CD4-positive, CD25-positive, alpha-beta regulatory T cell (primary cell): ENCODE measurements at places on chromosomes 4 and X. TPM values are rescaled to one million over a fixed set of nuclear protein-coding genes. Genes with fewer than 3 reads are reported as not detected.

DNA sequence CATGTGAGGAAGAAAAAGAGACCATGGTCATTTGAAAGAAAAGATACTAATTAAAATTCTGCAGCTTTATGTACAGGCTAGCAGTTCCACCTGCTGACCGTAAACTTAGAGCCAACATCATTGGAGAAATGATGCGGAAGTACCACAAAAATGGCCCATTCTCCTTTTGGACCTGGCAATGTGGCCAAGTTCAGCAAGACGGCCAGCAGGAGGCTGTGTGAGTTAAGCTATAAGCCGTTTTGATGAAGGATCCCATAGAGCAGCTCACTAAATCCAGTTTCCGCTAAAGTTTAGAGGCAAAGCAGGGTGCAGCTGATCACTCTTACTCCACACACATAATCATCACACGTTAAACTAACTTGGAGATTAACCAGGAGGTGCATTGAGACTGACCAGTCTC, 133.8 kb downstream of the LDB2 start:
- no peak for DNase-seq

- DNase-seq: peak; percentile 22
Observed at GRCh38 chrX:106612393-106612763, 600 bp downstream of the RADX start.

Gene GRIA2
- not detected for polyA plus RNA-seq

Gene SPINK2
- 21.2 TPM for polyA plus RNA-seq

DNA sequence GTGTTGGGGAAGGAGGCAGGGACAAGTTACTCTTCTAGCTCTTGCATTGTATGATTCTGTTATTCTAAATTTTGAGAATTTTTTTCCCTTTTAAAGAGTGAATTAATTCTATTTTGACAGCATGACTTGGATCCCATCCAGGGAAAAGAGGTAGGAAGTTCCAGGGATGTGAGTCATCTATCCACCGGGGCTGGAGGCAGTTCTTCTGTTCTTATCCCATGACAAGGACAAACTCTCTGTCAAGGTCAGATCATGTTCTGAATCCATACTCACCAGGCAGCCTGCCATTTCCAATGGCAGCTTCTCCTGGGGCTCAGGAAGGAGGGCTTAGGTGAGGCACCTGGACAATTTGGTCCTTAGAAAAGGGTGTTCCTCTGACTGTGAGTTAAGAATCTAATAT, 132.0 kb upstream of the MED14 start:
- DNase-seq: no peak

DNA sequence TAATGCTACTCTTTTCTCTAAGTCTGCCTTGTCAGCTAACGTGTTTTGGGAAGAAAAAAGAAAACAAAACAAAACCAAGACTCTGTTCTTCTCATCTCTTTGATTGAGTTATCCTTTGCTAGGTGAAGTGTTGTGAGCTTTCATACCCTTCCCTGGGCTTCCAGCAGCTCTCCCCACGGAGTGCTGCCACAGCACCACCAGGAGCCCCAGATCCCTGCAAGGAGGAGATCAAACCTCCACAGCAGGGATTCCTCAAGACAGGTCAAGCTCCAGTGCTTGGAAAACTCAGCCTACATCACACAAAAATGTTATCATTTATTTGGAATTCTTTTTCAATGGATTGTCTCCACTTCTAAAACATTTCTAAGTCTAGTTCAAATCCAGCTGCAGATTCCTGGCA, 1981.9 kb upstream of the TENM3 start:
- no peak for DNase-seq

Gene HSFX1
- polyA plus RNA-seq: not detected

DNA sequence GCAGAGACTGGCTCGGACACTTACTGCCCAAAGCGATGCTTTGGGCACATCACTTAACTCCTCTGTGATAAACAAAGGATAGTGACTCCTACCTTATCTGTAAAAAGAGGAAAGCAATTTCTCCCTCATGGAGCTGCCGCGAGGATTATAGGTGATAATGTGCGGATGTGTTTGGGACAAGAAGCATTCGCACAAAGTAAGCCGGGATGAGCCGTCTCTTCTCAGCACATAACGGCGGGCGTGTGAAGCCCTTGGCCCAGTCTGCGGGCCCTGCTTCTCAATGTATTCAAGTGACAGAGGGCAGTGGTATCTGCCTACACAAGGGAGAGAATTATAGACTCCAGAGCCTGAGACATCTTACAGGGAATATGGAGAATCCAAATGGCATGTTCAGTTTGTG, 550.3 kb upstream of the CPEB2 start:
- DNase-seq: no peak

Gene ZNF711
- polyA plus RNA-seq: not detected

DNA sequence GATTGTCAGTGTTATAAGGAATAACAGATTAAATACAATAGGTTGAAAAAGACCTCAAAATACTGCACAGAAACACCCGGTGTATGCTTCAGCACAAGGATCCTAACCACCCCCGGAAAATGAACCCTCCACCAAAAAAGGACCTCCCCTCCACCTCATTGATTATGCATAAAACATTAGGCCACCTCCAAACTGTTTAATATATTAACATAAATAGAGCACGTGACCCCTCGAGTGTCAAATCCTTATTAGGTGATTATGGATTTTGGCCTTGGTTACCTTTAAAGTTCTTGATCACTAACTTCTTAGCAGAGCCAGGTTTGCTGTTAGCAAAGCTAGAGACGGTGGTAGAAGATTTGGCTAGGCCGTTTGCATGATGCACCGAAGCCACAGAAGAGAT, 958 bp downstream of the CUL4B start:
- no peak for DNase-seq

GRCh38 chr4:32440391-32440790, 1720.2 kb downstream of the PCDH7 start:
- DNase-seq: no peak

DNA sequence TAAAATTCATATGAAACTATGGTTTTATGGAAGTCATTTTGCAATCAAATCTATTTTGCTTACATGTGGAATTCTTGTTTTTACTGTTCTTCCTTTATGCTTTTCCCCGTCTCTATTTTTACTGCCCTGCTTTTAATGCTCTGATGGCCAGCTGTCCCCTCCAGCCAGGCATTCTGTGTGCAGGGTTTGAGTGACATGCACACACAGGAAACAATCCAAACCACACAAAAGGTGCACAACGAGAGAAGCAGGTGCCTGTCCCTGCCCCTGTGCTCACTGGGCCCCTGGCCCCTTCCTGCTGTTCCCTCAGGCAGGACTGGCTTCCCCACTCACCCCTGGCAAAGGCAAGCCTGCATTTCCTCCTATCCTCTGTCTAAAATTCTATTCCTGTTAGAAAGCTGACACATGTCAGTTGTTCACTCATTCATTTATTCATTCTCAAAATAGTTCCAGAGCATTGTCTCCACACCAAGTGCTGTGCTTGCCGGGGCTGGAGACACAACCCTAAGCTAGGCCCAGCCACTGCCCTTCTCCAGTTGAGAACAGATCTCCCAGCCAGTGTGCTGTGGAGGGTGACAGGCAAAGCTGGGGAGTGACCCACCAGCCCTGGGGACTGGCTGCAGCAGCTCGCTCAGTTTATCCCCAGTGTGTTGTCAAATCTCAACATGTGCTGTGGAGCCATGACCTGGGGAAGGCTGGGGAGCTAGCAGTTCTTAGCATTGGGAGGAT, 346.3 kb downstream of the FBXW7 start:
- no peak for DNase-seq

Gene CPLX1
- polyA plus RNA-seq: 0.16 TPM

Gene TEX13A
- not detected for polyA plus RNA-seq

Gene TADA2B
- 3.5 TPM for polyA plus RNA-seq

Gene ADAM29
- polyA plus RNA-seq: 0.34 TPM

DNA sequence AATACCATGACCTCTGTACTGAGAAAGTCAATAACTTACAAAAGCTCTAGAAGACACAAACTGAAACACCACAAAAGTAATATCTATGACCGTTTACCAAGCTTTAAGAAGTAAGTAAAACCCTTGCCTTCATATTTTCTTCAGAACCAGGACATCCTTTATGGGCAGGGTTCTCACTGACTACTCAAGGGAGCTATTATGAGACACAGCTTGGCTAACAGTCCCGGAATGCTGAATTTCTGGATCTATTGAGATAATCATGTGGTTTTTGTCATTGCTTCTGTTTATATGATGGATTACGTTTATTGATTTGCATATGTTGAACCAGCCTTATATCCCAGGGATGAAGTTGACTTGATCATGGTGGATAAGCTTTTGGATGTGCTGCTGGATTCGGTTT, 19.9 kb upstream of the CDS1 start:
- DNase-seq: no peak

DNA sequence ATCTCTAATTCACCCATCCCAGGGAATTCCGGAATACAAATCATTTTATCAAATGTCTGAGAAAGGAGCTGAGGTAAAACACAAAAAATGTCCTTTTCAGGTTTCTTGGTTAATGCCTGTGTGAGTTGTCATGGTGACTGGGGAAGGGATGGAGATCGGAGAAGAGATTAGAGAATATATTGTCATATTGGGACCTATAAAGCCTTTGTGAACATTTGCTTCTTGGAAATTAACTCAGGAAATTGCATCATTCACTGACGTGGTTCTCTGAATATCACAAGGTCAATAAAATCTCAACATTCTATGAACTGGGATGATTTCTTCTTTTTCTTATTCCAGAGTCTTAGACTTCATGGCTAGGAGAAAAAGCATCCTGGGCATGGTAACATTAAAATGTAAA, 174.8 kb upstream of the GLRA2 start:
- DNase-seq: no peak

Gene CLNK
- 2.5 TPM for polyA plus RNA-seq

GRCh38 chrX:57643698-57644097, 36.4 kb downstream of the NLRP2B start:
- DNase-seq: no peak

DNA sequence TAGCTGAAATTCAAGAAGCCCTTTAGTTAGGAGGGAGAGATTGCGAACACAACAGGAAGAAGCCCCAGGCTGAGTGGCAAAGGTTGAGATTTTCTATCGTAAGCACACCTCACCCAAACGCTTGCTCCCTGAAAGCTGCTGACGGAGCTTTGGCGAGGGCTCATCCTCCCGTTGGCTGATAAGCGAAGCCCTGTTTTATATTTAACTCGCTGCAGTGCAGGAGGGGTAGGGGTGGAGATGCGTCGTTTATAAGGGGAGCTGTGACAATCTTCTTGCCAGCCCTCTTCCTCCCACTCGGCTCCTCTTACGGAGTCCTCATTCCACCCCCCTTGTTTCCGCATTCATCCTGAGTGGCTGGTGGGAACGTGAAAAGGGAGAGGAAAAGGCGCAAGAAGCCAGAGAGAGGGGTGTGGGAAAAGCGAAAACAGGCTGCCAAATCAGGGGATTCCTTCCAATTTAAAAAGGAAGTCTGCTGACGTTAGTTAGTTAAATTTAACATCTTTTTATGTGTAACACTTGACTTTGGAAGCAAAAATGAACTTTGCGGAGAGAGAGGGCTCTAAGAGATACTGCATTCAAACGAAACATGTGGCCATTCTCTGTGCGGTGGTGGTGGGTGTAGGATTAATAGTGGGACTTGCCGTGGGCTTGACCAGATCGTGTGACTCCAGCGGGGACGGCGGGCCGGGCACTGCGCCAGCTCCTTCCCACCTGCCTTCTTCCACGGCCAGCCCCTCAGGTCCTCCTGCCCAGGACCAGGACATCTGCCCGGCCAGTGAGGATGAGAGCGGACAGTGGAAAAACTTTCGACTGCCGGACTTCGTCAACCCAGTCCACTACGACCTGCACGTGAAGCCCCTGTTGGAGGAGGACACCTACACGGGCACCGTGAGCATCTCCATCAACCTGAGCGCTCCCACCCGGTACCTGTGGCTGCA, at the start of gene ENPEP:
TSS of gene ENPEP (plus strand) at position 275 of the 938 bp plus-strand sequence. CDS start at position 535, 260 bp downstream.
- DNase-seq: no peak

DNA sequence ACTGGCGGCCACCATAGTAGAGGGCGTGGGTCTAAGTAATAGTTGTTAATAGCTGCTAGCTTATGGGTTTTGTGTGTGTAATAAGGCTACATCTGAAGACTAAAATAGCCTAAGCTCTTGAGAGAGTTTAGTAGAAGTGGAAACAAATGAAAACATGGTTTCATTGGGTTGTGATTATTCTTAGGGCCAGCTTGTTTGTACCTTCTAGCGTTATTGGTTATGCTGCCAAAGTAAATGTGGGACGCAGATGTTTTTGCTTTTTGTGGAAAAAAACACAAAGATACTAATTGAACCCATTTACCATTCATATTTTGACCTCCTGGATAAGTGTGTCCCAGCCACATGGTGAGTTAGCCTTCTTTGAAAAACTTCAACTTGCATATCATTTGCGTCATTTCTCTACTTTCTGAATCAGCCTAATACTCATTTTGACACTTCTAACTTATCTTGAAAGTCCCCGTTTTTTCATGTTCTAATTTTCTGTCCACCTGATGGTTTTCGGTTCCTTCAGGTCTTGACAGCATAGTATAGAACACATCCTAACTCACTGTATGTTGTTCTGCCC, 305.3 kb downstream of the FRMPD4 start:
- DNase-seq: no peak
